ENCODE measurements at places on chromosomes 11 and 22.

DNA sequence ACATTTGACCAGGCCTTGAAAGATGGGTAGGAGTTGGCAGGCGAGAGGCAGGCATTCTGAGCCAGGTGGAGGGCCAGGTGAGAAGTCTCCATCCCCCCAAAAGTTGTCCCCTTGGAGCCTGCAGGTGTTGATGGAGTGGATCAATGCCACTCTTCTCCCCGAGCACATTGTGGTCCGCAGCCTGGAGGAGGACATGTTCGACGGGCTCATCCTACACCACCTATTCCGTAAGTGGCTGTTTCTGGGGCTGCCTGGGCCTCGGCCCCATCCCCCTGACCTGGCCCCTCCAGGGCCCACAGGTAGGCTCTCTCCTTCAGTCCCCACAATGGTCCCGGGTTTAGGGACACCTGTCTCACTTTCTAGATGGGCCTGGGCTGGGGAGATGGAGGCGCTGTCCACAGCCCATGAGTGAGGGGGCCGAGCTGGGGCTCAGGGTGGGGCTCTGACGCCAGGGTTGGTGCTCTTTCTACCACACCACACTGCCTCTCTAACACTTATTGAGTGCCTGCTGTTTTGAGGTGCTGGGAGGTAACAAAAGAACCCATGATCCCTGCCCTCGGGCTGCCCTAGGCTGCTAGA, 7.0 kb downstream of the PARVG start:
- no peak for DNase-seq

GRCh38 chr11:45624095-45624494, 41.3 kb downstream of the CHST1 start:
- DNase-seq = no peak

- DNase-seq = no peak
Measured at GRCh38 chr22:41198027-41198580, 7.0 kb upstream of the L3MBTL2 start.

DNA sequence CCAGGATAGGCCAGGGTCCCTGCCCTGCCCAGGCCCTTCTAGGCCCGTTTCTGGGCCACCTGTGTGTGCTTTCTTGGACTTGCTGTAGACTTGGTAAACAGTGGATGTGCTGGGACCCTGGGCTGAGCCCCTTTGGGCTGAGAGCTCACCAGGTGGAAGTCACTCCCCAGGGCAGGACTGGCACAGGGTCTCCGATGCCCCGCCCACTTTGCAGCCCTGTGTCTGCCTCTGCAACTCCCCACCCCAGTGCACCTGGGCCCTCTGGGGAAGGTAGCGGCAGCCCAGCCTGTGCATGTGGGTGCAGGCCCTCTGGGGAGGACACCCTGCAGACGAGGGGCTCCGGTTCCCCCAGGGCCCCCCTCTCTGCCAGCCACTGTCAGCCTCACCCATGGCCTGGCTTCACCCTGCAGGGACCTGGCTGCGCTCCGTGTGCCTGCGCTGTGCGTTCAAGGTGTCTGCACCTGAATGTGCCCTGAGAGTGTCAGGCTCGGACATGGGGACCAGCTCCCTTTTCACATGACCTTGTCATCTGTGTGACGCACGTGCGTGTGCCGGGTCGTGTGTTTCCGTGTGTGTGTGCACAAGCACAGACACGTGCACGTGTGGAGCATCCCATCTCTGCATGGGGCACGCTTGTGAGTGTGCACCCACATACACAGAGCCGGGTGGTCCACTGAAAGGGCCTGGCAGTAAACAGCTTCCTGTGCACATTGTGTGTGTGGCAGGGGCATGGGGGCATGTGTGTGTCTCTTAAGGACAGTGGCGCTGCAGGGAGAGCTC, 118.5 kb downstream of the KCNQ1OT1 start:
- no peak for DNase-seq

GRCh38 chr11:61699737-61700160, 19.6 kb downstream of the DAGLA start:
- no peak for DNase-seq

DNA sequence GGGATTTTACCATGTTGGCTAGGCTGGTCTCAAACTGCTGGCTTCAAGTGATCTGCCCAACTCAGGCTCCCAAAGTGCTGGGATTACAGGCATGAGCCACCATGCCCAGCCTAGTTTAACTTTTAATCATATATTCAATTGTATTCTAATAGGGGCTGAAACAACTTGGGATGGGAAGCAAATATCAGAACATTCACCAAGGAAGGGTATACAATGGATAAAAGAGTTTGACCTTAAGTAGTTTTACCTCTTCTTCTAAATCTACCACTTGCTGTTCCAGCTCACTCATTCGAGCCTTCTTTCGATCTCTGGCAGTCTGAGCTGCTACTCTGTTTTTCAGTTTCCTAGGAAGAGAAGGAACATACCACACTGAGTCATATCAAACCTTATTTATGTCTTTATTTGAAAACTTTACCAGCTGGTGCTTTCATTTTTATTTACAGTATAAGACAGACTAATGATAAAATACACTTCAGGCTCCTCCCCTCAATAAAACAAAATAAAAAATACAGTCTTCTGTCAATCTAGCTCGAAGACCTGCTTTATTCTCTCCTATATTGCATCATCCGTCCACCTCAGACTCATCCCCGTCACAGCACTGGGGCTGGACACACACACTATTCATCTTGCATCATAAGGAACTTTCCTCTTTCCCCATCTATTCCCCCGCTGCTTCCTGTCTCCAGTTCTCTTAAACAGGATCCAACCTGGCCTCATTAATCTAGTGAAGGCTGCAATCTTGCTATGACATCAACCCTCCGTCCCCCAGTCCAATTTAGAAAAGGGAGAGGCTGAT, 1.4 kb downstream of the XBP1 start:
- DNase-seq = peak; percentile 51

DNA sequence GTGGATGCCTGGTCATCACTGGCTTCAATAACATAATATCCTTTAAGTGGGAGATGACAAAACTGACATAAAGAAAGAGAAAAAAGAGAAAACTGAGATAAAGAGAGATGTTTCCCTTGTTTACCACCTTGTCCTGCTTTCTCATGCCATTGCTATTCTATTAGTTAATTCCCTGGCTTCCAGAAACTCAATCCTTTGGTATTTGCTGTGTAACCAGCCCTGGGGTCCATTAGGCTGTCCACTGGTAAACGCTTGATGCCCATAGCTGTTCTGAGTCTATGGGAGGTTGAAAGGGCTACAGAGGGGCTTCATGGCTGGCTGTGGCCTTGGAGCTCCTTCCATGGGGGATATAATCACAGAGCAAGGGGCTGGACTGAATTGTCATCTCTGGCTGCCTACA, 243.4 kb upstream of the PLET1 start:
- DNase-seq = no peak

DNA sequence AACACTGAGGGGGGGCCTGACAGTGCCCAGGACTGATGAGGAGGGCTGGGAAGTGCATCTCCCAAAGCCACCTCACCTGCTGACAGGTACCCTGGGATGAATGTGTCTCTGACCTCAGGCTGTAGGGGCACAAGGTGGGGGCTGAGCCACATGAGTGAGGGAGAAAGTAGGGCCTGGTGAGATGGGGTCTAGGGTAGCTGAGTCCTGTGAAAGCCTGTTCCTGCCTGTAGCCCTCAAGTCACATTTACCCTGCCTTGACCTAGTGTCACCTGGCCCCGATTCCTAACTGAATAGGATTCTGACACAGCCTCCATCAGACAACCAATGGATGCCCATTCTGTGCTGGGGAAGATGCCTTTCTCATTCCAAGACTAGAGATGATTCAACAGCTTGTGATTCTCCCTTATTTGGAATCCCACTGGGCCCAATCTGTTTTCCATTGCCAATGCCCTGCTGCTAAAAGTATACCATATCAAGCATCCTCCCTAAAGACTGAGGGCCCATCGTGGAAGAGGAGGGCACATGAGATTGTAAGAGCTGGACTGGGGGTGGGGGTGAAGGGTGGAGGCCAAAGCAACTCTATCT, 11.1 kb upstream of the RFPL1 start:
- no peak for DNase-seq
